Activated CD4-positive, alpha-beta T cell treated with anti-CD3 and anti-CD28 coated beads for 36 hours (primary cell): ENCODE measurements at places on chromosomes 7 and 10.

GRCh38 chr7:134307320-134307719 lies 9.4 kb downstream of the SLC35B4 start:
- DNase-seq = no peak

- DNase-seq = no peak
Observed at GRCh38 chr10:114482480-114483304, 78.4 kb upstream of the AFAP1L2 start.

- DNase-seq = peak; percentile 33
Observed at GRCh38 chr7:17994079-17994850, 33.4 kb downstream of the PRPS1L1 start.

GRCh38 chr7:55081472-55082227 lies 62.8 kb downstream of the EGFR start:
- no peak for DNase-seq

GRCh38 chr7:69129524-69129923 lies 468.8 kb upstream of the AUTS2 start:
- DNase-seq = no peak

- no peak for DNase-seq
Observed at GRCh38 chr7:33248671-33249070, 119.3 kb downstream of the BBS9 start.

DNA sequence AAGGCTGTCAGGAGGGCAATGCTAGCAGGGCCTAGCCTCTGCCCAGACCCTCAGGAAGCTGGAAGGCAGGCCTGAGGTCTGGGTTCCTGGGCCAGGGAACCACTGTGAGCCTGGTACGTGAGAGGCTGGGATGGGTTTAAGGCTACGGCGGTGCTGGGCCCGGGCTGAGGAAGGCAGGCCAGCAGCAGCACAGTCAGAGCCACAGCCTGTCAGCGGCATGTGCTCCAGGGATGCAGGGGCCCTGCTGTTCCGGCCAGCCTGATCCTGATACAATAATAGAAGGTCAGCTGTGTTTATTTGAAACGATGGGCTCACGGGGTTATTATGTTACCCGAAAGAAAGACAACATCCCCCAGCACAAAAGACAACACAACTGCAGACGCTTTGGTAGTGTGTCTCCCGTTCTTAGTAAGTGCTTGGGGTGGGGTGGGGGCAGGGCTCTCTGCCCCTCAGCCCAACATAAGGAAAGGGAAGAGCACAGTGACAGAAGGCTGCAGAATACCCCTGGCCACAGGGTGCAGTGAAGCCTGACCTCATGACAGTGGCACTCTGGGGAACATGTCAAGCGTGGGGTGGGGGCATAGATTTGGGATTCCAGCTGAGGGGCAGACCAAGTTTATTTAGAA lies 95.0 kb downstream of the COL13A1 start:
- DNase-seq = no peak

- DNase-seq = no peak
Observed at GRCh38 chr7:151825721-151826120, 51.2 kb downstream of the PRKAG2 start.

DNA sequence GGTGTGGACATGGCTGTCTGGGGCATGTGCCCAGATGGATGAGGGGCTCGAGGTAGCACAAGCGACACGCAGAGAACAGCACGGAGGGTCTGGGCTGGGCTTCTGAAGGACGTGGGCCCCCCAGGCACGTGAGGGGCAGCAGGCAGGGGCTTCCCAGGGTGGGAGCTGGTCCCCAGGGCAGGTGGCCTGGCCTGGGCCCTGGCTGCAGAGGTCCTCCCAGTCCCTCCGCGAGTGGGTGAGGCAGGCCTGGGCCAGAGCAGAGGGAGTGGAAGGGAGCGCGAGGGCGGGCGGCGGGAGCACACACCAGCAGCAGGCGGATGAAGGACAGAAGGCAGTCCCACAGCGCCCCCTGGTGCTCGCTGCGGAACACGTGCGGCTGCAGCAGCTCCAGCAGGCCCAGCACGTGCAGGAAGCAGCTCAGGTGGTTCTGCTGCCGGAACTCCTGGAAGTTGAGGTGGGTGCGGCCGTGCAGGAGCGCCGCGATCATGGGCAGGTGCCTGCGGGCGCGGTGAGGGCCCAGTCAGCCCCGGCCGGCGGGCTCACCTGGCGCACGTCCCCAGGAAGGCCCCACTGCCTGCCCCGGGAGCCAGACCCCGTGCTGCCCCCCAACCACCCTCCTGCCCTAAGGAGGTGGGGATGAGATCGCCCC lies 14.7 kb upstream of the MICALL2 start:
- peak; percentile 94 for DNase-seq

- no peak for DNase-seq
Observed at GRCh38 chr10:54091237-54091636, 709.8 kb downstream of the PCDH15 start.

DNA sequence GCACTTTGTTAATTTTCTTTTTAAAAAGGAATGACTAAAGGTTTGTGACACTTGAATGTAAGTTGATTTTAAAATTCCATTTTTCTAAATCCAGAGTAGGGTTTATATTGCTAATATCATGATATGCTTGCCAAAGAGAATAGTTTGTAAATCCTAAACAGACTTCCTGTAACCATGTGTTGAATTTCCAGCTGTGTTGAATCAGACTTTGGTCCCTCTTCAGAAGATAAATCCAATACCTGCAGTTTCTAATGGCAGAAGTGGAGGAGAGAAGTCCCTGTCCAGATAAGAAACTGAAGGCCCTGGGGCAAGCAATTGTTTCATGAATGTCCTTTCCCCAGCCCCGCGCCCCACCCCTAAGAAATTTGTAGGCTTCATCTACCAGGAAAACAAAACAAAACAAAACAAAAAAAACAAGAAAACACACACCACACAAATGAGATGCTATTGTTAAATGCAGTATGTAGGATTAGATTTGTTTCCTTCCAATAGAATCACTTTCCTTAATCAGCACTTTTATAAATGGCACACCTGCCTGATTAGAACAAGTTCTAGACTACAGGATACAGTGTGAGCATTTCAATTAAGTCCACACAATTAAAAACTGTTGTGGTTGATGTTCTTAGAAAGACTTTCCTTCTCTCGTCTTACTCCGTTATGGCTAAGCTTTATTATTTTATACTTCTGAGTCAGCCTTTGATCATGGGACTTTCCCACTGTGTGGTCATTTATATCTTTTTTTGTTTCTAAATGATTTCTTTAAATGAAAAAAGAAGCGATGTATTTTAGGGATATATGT lies 122.8 kb downstream of the KAT6B start:
- no peak for DNase-seq

- DNase-seq = peak; percentile 52
Observed at GRCh38 chr7:106421181-106421762, 136.5 kb upstream of the NAMPT start.

GRCh38 chr7:90717296-90718060 lies 121.4 kb downstream of the CDK14 start:
- no peak for DNase-seq

- DNase-seq = no peak
Observed at GRCh38 chr7:155913719-155914118, 101.5 kb upstream of the SHH start.

- DNase-seq = no peak
Observed at GRCh38 chr10:97910661-97911060, 61.0 kb downstream of the GOLGA7B start.

DNA sequence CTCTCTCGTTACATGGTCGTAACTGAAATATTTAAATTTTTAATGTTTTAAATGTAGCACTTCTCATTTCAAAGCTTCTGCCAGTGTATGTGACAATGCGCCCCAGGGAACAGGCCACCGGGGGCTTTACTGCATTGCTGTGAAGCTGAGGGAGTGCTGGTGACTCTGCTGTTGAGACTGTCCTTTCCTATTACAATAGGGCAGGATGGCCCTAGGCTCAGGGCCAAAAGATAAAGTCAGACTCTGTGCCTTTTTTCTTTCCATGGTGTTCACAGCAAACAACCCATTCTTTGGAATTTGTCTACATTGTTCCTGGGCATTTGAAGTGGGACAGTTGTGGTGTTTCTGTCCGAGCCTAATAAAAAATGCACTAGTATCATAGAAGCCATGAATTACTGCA lies 107.3 kb downstream of the GALNT11 start:
- DNase-seq = no peak

DNA sequence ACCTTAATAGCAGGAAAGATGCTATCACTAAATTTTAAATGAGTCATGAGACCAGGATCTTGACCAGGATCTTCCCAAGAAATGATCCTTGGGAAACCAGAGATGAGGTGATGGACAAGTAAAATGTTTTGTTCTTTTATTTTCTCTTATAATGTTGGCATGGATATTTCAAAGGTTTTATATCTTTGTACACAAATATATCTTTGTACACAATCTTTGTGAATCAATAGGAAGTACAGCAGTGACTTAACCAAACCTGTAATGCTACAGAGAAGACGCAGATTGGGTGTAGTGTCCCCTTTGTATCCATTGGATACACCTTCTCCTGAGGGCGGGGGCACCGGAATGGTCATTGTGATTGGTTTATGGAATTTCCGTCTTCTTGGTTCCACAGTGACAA lies 180.1 kb upstream of the CCDC6 start:
- no peak for DNase-seq

GRCh38 chr7:106327538-106328481 lies 43.0 kb upstream of the NAMPT start:
- no peak for DNase-seq

GRCh38 chr10:122591736-122592135 lies 31.2 kb downstream of the DMBT1 start:
- peak; percentile 7 for DNase-seq

DNA sequence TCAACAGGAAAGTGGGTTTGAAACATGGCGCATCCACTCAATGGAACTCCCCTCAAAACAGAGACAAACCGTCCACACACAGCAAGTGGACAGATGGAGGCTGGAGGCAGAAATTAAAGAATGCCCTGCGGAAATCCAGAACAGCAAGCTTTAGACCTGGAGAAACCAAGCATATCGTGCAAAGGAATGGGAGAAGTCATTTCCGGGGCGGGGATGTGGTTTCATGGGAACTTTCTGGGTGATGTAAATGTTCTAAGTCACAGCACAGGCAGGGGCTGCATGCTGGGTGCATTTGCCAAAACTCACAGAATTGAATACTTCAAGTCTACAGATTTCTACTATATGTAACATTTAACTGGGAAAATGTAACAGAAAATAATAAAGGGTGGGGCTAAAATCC lies 213.0 kb downstream of the PTPRN2 start:
- DNase-seq = no peak

GRCh38 chr10:122514045-122514840 lies 46.3 kb upstream of the DMBT1 start:
- DNase-seq = no peak

DNA sequence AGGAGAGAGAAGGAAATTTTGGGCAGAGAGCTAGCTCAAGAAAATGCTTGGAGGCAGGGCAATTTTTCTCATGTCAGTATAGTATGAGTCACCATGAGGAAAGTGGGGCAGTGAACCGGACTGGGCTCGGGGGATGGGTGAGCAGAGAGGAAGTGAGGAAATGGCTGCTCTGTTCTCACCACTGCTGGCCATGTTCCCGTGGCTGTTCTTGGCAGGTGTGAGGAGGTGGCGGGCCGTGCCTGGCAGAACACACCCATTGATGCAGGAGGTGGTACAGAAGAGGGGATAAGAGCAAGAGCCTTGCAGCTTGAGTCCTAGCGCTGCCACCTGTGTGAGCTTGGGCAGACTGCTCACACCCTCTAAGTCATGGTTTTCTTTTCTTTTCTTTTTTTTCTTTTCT lies 304.4 kb upstream of the LYZL1 start:
- peak; percentile 16 for DNase-seq

DNA sequence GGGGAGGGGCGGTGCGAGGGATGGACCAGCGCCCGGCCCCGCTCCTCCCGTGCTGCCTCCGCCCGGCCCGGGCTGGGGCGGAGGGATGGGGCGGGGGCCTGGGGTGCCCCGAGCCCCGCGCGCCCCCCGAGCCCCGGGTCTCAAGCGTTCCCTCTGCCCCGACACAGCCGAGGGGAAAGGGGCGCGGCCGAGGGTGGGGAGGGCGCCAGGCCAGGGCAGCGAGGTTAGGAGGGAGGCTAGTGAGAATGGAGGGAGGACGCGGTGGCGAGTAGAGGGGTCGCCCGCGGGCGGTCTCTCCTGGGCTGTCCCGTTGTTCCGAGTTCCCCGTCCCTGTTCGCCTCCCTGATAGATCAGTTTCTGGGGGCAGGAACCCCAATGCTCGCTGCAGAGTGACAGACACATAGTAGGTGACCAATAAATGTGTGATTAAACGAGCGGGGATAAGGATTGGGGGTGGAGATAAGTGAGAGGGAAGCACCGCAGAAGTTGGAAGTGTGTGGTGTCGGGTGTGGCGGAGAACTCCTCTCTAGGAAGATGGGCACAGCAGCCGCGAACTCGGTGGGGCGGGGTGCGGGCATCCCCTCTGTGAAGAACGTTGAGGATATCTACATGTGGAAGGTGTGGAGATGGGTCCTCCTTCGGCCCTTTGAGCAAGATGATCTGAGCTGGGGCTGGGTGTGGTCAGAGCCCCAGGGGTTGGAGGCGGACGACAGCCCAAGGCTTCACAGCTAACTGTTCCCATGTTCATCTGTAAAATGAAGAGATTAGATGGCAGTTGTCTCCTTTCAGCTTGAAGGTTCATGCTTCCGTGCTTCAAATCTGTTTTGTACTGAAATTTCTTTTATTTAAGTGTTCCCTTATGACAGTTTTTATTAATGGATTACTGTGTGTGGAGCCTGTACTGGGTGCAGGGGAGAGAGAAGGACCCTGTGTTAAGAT lies 580 bp downstream of the ZNF775 start:
- DNase-seq = peak; percentile 44

GRCh38 chr7:121278120-121279021 lies 50.4 kb upstream of the WNT16 start:
- no peak for DNase-seq

DNA sequence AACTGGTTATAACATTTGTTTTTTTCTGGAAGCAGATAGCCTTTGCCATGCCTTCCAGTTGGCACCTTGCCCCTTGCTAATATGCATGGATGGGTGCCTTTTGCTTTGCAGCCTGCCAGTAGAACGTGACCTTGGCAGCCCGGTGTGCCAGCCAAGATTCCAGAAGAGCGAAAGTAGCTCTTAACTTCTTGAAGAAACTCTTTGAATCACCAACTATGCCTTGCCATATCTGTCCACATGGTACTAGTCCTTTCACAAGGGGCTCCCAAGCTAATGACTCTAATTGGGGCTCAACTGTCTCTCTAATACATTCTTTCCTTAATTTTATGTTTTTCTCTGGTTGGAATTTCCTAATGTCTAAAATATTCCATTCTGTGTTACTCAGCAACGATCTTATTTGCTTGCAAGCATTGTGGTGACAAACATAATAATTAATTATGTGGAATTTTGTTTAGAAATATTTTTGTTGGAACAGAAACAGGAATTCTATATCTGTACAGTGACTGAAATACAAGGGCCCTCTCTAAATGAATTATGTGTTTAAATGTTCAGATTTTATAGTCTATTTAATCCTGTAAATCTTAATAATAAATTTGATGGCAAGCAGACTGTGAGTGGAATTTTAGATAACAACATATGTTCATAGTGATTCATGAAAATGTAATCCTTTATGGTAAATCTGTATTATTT lies 45.8 kb downstream of the HDAC9 start:
- no peak for DNase-seq

- DNase-seq = no peak
Observed at GRCh38 chr10:121900443-121901174, 27.2 kb downstream of the ATE1 start.

- no peak for DNase-seq
Observed at GRCh38 chr7:5597772-5598171, 174.1 kb upstream of the TNRC18 start.
